Astrocyte (in vitro differentiated cells and primary cell): ENCODE measurements at places on chromosomes 4 and X. TPM values are rescaled to one million over a fixed set of nuclear protein-coding genes. Genes with fewer than 3 reads are reported as not detected.

- H3K27ac ChIP-seq, result no peak overlapping the region
- H3K4me1 ChIP-seq, result no peaks in the 10 kb centered on the region
- H3K4me3 ChIP-seq, result no peak overlapping the region
- no peak for DNase-seq
- H3K36me3 ChIP-seq, result no peaks in the 10 kb centered on the region
Measured at GRCh38 chr4:14520171-14520570, 482.1 kb upstream of the CPEB2 start.

GRCh38 chrX:16185725-16186136 is 18.4 kb downstream of the MAGEB17 start:
- H3K27me3 ChIP-seq, result no peaks in the 10 kb centered on the region
- peak; percentile 88 for DNase-seq
- H3K4me3 ChIP-seq, result no peak overlapping the region
- H3K36me3 ChIP-seq, result no peaks in the 10 kb centered on the region

DNA sequence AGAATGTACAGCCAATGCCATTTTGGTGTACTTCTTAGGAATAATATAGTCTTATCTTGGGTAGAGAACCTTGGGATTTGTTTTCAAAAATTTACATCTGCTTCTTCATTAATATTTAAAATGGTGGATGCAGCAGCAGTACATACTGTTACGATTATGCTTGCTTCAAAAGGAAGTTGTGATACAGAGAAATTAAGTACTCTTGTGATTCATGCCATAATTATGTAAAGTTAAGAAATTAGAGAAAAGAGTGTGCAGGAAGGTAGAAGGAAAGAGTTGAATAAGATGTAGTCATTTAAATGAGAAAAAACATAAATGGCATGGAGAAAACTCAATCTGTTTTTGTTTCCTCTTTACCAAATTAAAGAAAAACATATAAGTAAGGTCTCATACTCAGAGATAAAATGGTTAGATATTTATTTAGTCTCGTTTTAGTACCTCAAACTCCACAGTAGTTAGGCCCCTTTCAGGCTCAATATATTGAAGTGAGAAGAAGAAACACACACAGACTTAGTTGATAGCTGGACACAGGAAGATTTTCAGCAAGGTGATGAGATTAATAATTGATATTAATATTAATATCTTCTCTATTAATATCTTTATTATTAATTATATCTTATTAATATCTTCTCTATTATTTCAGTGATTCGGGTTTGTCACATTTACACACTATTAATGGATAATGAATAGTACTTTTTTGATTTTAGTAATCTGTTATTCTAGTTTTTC is 70.1 kb upstream of the HPGD start:
- peaks cover 5% of the 10 kb centered on the region for H3K4me1 ChIP-seq
- H3K36me3 ChIP-seq, result no peaks in the 10 kb centered on the region
- no peaks in the 10 kb centered on the region for H3K27me3 ChIP-seq
- H3K27ac ChIP-seq, result no peak overlapping the region

The SERTM2 gene
- total RNA-seq, result 0.12 and 0.23 TPM in 2 replicates

DNA sequence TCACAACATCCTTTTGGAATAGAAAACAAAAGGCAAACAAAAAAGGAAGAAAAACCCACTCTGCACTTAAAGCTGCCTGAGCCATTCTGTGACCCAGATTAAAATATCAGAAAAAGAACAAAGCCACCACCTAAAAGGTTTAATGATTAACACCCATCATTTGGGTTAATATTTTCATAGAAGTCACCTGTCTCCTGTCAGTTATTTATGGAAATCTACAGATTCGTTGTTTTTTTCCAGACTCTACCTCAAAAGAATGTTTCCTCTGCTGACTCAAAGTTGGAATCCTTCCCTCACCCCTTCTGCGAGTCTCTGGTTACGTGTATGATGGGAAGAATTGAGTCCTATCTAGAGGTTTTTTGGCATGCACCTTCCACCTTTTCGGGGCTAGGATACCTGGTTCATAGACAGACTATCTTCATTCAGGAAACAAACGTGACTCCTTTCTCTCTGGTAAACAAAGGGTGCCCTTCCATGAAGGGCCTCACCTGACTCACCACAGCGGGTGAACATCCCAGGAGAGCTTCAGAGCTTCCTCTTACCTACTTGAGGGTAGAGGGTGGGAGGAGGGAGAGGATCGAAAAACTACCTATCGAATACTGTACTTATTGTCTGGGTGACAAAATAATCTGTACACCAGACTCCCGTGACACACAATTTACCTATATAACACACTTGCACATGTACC is 19.6 kb upstream of the CA5B start:
- DNase-seq, result no peak
- no peak overlapping the region for H3K27ac ChIP-seq
- H3K27me3 ChIP-seq, result no peaks in the 10 kb centered on the region
- no peaks in the 10 kb centered on the region for H3K4me1 ChIP-seq
- no peak overlapping the region for H3K4me3 ChIP-seq

The CC2D2A gene
- total RNA-seq, result 14.0 and 16.0 TPM in 2 replicates

DNA sequence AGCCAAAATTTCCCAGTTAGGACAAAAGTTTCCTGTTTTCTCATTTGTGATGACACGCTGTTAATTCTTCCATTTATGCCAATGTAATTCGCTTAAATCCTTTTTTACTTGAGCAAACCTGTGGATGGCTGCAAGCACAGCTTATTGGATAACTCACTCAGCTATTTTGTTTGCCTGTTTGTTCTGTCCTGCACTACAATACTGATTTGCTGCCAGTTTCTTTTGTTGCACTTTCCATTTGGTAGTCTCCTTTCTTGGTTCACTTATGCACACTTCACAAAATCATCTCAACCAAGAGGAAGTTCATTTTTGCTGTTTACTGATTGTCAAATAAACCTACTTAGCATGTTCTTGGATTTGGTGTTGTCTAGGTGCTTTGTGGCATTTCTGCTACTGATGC is 40.3 kb downstream of the MFAP3L start:
- DNase-seq, result no peak
- no peaks in the 10 kb centered on the region for H3K27me3 ChIP-seq
- no peak overlapping the region for H3K4me3 ChIP-seq
- no peaks in the 10 kb centered on the region for H3K36me3 ChIP-seq

DNA sequence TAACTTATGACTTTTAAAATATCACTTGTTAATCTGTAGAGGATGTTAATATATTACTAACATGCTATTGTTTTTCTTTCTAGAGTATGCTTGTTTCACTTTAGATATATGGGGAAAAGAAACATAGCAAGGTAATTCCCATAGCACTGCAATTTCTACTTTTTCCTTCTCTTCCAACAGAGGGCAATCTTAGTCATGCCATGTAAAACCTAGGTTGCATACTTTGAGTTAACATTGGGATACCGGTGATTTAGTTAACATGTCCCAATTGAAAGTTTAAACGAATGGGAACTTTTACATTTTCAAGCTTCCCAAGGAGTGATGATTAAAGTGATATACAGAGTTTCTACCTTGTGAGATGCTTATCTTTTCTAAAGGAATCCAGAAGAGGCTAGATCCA is 89.4 kb upstream of the IL13RA1 start:
- no peaks in the 10 kb centered on the region for H3K36me3 ChIP-seq
- no peak for DNase-seq
- H3K4me3 ChIP-seq, result no peak overlapping the region
- H3K27me3 ChIP-seq, result no peaks in the 10 kb centered on the region
- no peaks in the 10 kb centered on the region for H3K4me1 ChIP-seq
